Fibroblast of mammary gland (primary cell): ENCODE measurements at places on chromosomes 2 and 18.

- no peak for DNase-seq
These were observed 325.9 kb upstream of the LINC00305 start for GRCh38 chr18:64474773-64475172.

GRCh38 chr2:15038366-15039364, 406.1 kb downstream of the LRATD1 start:
- DNase-seq: no peak

DNA sequence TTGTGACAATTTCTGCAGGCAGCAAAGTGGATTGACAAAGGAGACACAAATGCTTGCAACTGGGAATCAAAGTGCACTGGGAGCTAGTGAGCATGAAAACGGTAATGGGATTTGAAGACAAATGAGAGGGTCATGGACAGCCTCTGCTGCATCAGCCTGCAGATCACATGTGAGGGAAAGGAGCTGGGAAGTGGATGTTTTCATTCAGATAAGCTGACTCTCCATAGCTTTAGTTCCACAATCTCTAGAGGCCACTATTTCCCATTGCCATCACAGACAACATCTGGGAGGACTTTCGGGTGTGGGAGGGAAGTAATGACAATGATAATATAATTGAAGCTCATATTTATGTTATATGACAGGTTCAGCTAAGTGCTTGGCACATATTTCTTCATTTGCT, 28.4 kb downstream of the ADCYAP1 start:
- no peak for DNase-seq

DNA sequence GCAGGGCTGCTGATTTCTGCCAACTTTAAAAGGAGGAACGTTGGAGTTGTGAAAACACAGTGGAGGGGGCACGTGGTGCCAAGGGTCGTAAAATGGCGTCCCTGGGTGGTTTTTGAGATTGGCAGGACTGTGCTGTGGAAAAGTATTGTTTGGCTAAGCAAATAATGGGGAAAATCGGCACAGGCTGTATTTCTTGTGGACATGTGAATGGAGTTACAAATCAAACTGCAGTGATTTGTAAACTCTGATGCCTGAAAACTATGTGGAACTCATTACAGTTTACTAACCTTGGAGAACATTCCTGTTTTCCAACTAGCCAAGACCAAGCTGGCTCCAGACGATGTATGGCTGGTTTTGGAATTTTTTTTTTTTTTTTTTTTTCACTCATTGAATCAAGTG, 68.7 kb downstream of the KCTD1 start:
- peak; percentile 29 for DNase-seq

DNA sequence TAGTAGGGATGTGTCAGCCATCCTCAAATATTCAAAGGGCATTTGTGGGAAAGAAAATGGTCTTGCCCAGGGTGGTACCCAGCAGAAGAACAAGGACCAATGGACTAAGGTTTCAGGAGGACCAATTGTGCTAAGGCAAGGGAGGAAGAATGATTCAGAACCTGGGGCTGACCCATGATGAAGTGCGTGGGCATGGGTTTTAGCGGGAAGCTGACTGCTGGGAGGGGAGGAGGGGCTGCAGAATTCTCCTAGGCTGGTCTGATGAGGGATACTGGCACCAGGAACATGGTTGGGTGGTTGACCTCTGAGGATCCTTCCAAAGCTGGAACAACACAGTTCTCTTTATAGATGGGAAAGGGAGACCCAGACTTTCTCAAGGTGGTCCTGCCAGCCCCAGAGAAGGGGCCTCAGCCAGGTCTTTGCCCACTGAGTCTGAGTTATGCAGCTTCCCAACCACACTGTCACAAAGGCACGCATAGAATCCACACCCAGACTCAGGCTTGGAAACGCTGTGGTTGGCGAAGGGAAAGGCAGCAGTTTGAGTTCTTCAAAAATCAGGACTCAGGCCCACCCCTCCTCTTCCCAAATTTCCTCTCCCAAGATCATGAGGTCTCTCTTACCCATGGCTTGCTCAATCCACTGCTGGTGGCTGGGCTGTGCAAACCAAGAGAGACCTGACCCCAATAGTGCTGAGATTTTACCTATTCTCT, 37.3 kb downstream of the MARCO start:
- DNase-seq: peak; percentile 6

DNA sequence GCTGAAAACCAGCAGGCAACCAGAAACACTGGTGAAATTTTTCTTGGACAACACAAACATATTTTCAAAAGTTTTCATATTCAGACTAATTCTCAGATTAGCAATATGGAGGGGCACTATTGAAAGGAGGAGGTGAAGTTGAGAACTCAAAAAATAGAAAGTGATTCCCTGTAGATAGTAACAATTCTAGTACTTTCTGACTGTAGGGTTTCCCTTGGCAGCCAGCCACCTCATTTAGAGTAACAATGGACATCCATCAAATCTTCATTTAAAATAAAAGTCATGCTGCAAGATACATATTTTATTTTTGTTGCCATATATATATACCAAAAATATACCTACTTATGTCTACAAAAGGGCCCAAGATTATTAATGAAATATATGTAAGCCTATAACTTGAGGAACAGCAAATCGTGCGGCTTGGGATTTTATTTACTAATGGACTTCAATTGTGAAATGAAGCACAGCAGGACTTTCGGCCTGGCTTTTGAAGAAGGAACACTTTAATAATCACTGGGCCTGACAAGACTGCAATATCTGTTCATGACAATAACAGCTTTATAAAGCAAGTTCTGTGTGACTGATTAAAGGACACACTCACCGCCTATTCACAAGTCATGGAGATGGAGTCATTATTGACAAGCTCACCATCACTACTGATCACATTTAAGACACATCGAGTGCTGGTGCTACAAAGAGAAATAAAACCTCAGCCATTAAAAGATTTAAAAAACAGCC, 6.8 kb upstream of the NR4A2 start:
- DNase-seq: no peak

- no peak for DNase-seq
These were observed 28.7 kb upstream of the DCC start for GRCh38 chr18:52311331-52311730.

- no peak for DNase-seq
These were observed 275.2 kb downstream of the AGAP1 start for GRCh38 chr2:235769046-235769445.

GRCh38 chr2:8064603-8065002, 617.3 kb upstream of the ID2 start:
- no peak for DNase-seq

GRCh38 chr2:111165084-111165483, 44.4 kb downstream of the BCL2L11 start:
- peak; percentile 49 for DNase-seq

GRCh38 chr2:12196495-12196894, 450.1 kb downstream of the LPIN1 start:
- DNase-seq: peak; percentile 23

- DNase-seq: peak; percentile 59
These were observed 161.5 kb upstream of the FOSL2 start for GRCh38 chr2:28231110-28231631.

- DNase-seq: no peak
These were observed 276.7 kb downstream of the CCDC85A start for GRCh38 chr2:56460508-56460907.

DNA sequence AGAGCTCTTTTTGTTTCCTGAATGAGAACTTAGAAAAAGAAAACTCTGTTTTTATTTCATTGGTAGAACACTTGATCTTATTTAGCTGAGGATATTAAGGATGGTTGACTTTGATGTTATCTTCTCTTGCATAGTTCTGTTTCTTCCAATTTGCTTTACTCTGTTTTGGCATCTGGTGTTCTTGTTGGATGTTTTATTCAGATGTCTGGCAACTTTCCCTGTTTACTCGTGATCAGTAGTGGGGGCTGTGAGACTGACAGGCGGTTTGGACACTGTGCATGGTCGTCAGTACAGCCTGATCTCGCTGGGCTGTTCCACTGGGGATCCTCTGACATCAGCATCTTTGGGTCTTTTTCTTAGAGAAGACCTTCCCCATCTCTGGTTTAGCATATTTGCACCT, 100.1 kb downstream of the TSN start:
- no peak for DNase-seq

- no peak for DNase-seq
These were observed 168.4 kb downstream of the SOCS6 start for GRCh38 chr18:70457223-70457622.

GRCh38 chr2:229179628-229180027, 91.5 kb downstream of the PID1 start:
- DNase-seq: no peak

GRCh38 chr2:236728916-236729670, 159.5 kb downstream of the ACKR3 start:
- no peak for DNase-seq

DNA sequence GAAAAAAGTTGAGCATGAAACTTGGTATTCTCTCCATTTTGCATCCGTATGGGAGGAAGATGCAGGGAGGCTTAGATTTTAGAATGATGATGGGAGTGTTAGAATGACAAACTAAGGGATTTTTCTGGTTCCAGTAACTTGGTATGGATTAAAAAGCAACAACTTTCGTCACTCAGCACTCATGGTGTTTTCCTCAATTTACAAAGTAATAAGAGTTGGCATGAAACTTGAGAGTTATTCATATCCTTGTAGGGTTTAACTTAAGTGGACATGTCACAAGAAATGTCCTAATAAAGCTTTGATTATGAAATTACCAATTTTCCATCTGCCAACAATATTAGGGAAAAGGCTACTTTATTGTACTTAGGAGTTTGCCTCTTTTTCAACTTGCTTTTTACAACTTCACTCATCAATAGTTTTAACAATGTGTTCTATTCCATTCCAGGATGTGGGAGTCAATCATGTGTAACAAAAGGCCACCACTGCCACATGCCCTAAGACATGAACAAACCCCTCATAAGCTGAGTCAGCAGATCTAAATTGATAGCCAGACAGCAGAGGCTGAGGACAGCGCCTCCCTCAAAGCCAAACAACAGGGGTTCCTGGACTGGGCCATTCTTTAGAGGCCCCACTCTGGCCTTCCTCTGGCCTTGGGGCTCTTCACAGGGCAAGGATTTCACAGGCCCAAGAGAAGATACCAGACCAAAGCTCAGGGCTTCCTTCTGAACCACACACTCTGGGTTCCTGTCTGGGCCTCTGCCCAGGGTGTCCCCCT, 265.8 kb downstream of the TNS1 start:
- DNase-seq: no peak

DNA sequence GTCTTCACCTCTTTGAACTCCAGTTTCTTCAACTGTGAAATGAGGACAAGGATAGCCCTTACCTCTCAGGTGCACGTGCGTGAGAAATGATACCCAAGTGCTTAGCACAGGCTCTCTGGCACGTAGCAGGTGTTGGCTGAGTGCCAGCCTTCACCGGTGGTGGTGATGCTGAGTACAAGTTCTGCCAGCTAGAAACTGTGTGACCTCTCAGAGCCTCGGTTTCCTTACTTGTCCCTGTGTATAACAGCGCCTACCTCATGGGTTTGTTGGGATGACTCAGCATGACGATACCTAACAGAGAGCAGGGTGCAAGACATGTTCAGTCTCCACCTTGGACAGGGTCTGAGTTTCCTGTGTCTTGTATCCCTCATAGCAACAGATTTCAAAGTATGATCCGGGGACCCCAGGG, 205.1 kb downstream of the TNS1 start:
- peak; percentile 32 for DNase-seq

DNA sequence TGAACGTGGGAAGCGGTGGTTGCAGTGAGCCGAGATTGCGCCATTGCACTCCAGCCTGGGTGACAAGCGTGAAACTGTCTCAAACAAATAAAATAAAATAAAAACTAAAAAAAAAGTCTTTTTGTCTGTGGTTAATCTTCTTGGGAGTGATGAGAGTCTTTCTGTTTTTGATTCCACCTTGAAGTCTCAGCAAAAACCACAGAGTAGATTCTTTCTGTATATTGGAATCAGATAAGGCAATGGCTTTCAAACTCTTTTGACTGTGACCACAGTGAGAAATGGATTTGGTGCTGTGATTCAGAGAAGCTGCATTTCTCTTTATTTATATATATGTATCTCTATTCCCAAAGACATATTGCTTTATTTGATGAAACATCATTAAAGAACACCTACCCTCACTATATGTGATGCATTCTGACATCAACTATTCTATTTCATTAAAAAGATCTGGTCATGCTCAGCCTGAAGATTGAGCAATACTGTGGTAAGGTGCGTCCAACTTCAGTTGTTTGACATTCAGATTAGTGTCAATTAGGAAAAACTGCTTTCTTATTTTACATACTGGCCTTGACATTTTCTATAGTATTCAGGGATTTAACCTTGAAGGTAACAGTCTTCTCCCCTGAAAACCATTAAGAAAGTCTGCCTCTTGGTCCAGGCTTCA, 15.6 kb downstream of the HRH4 start:
- DNase-seq: no peak

DNA sequence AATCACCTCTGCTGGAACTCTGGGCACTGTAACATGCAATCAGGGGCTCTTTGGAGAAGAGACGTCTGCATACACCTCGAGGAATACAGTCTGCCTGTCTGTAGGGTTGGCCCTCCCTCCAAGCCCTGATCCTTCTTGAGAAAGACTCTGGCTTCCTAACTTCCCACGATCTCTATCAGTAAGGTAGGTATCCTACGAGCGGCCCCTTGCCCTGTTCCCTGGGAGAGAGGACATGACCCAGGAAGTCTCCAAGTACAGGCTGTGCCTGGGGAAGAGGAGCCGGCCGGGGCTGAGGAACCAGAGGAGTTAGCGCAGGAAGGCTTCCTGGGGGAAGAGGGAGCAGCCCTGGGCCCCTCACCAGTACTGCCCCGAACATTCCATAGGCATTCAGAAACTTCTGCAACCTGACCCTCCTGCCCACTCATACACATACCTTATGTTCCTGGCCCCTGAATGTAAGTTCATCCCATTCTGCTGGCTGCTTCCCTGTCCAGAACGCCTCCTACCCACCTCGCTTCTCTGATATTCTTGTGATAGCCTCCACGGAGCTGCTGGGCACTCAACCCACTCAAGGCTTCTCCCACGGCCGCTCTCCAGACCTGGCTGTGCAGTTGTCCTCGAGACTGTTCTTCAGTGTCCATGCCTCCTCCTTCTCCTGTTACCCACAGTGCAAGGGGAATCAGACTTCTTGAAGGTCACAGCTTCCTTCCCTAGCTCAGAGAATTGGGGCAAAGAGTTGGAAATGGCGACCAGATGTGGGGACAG, 116.1 kb downstream of the CYP26B1 start:
- no peak for DNase-seq

GRCh38 chr2:77270433-77270832, 251.7 kb downstream of the LRRTM4 start:
- DNase-seq: no peak

DNA sequence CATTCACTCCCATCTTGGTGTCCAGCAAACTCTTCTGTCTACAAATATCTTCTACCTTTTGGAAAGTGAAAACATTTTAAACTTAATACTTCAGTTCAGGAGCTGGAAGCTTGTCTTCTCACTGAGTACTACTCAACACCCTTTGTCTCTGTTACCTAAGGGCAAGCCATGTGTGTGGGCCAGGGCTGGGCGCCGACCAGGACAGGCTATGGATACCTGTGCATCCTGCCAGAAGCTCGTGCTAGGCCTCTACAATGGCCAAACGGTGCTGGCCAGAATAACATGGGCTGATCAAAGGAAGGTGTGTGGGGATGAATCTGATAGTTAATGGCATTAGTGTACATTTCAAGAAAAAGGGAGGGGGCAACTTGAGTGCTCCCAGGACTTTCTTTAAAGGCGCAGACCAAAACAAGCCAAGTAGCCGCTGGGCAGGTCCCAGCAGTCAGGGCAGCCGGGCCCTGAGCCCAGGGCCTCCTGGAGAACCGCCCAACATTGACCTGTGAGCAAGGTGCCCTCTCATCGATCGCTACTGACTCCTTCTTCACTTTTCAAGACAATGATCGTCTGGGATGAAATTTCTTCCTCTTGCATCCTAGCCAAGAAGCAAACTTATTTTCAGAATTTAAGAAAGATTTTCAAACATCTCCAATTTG, 29.0 kb upstream of the ID2 start:
- no peak for DNase-seq

- DNase-seq: no peak
These were observed 129.4 kb downstream of the TNS1 start for GRCh38 chr2:217873371-217873770.
